Upper lobe of left lung (tissue), 6 donors: ENCODE measurements at places on chromosomes 5 and 9.

GRCh38 chr5:168796593-168797580, 217.7 kb upstream of the PANK3 start:
- no peaks in the 10 kb centered on the region for H3K27me3 ChIP-seq
- no peak for DNase-seq
- no peak overlapping the region for H3K27ac ChIP-seq

- no peak overlapping the region for H3K27ac ChIP-seq
- H3K36me3 ChIP-seq, result no peaks in the 10 kb centered on the region
- no peak overlapping the region for H3K4me3 ChIP-seq
- no peaks in the 10 kb centered on the region for H3K27me3 ChIP-seq
- H3K4me1 ChIP-seq, result no peaks in the 10 kb centered on the region
- DNase-seq, result no peak
Measured at GRCh38 chr5:68803881-68804319, 289.9 kb upstream of the SLC30A5 start.

GRCh38 chr5:1719860-1720259, 79.8 kb downstream of the MRPL36 start:
- no peaks in the 10 kb centered on the region for H3K36me3 ChIP-seq
- no peak for DNase-seq
- H3K4me3 ChIP-seq, result no peak overlapping the region
- no peak overlapping the region for H3K27ac ChIP-seq
- H3K4me1 ChIP-seq, result no peaks in the 10 kb centered on the region
- no peaks in the 10 kb centered on the region for H3K27me3 ChIP-seq

GRCh38 chr5:40409601-40410000, 270.1 kb upstream of the PTGER4 start:
- no peak overlapping the region for H3K4me3 ChIP-seq
- peak overlapping the region; percentile 71 for H3K27ac ChIP-seq
- no peak for DNase-seq
- H3K27me3 ChIP-seq, result no peaks in the 10 kb centered on the region
- H3K4me1 ChIP-seq, result peaks cover 29% of the 10 kb centered on the region
- H3K36me3 ChIP-seq, result no peaks in the 10 kb centered on the region

DNA sequence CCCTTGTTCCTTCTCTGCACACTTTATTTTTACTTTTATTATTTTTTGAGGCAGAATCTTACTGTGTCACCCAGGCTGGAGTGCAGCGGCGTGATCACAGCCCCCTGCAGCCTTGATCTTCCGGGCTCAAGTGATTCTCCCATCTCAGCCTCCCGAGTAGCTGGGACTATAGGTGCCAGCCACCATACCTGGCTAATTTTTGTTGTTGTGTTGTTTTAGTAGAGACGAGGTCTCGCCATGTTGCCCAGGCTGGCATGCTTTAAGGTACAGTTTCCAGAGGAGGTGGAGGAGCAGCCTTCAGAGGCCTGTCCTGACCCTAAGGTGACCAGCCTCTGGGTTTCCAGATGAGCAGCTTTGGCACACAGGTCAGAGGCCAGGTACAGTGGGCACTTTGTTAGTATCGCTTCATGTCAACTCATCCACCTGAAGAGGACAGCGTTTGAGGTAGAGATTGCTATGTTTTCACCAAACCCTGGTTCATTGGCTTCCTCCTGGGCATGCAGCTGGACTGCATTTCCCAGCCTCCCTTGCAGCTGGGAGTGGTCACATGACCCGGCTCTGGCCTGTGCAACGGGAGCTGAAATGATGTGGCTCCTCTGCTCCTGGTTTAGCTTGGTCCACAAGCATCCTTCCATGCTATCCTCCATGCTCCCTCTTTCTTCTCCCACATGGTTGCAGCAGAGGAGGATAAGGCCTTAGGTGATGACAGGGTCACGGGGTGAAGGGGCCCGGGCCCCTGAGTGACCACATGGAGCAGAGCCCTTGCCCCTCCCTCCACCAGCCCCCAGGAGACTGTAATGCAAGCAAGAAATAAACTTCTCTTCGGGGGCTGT, 139.3 kb upstream of the IER5L start:
- H3K27me3 ChIP-seq, result no peaks in the 10 kb centered on the region
- H3K4me3 ChIP-seq, result no peak overlapping the region
- H3K36me3 ChIP-seq, result no peaks in the 10 kb centered on the region
- H3K27ac ChIP-seq, result peak overlapping the region; percentile 77
- DNase-seq, result peak; percentile 61

GRCh38 chr5:113489299-113489698, 1.0 kb upstream of the MCC start:
- DNase-seq, result peak; percentile 58
- H3K27ac ChIP-seq, result no peak overlapping the region
- peaks cover 14% of the 10 kb centered on the region for H3K27me3 ChIP-seq
- H3K4me3 ChIP-seq, result no peak overlapping the region
- no peaks in the 10 kb centered on the region for H3K36me3 ChIP-seq

GRCh38 chr9:69882998-69883565, 62.5 kb downstream of the CFAP95 start:
- no peak for DNase-seq
- H3K27ac ChIP-seq, result no peak overlapping the region
- H3K4me1 ChIP-seq, result no peaks in the 10 kb centered on the region
- H3K27me3 ChIP-seq, result no peaks in the 10 kb centered on the region
- H3K36me3 ChIP-seq, result no peaks in the 10 kb centered on the region
- H3K4me3 ChIP-seq, result no peak overlapping the region

GRCh38 chr5:55618318-55618717, 83.6 kb upstream of the PLPP1 start:
- peaks cover 7% of the 10 kb centered on the region for H3K4me1 ChIP-seq
- H3K4me3 ChIP-seq, result no peak overlapping the region
- no peaks in the 10 kb centered on the region for H3K36me3 ChIP-seq
- H3K27me3 ChIP-seq, result no peaks in the 10 kb centered on the region
- DNase-seq, result no peak
